ENCODE measurements at places on chromosomes 12 and 14.

DNA sequence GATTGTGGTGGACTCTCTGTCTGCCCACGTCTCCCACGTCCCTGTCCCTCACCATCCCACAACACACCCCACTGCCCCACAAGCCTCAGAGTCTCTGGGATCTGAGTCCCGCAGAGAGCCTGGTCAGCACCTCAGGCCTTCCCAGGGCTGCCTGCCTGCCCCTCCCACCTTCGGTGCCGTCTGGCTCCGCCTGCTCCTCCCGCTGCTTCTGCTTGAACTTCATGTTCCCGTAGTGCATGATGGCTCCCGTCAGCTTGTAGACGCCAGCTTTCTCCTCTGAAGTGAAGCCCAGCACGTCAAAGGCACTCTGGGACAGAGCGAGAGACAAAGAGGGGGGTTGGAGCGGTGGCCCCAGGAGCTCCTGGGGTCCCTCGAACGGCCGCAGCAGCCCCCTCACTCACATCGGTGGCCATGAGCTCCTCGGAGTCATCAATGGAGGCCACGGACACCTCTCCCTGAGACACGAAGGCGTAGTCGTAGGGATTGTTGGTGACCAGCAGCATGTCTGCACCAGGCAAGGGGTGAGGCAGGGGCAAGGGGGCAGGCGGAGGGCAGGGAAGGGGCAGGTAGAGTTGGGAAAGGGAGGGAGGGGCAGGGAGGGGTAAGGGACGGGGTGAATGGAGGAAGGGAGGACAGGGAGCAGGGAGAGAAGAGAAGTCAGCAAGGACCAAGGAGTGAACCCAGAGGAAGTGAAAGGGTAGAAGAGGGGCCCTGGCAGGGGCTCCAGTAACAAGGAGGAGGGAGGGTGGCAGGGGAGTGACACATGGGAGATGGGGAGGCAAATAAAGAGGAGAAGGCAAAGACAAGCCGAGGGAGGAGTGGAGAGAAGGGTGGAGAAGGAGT, 5.6 kb downstream of the MYH6 start:
- DNase-seq: peak; percentile 2

DNA sequence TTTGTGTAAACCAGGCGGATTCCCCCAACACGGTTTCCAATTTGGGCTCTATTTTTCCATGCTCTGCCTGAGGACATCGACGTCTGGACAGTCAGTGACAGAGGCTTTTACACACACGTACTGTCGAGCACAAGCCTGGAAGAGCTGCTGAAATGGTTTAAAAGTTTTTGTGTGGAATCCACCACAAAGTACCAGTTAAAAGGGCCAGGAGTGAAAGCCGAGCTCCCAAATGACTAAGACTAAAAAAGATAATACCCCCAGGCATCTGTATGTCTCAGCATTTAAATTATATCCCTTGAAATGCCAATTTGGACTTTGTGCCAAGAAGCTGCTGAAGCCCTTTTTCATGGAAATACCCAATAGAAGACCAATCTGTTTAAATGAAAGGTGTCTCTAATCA, 173.2 kb downstream of the EGLN3 start:
- no peak for DNase-seq

GRCh38 chr12:13780453-13780852, 200.9 kb downstream of the GRIN2B start:
- DNase-seq: no peak

- no peak for DNase-seq
These were observed 5.9 kb downstream of the OAS3 start for GRCh38 chr12:112944024-112944690.

- no peak for DNase-seq
These were observed 6.3 kb upstream of the EVL start for GRCh38 chr14:100058777-100059437.

DNA sequence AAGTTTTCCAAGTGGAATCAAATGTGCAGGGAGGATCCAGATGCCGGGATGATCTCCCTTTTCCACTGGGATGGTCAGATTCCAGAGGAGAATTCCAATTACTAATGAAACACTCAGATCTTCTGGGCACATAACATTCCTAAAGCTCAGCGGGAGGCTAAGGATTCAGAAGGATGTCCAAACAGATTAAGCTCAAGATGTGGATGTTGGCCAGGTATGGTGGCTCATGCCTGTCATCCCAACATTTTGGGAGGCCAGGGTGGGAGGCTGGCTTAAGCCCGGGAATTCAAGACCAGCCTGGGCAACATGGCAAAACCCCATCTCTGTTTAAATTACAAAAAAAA, 62.0 kb upstream of the PNMA1 start:
- DNase-seq: no peak

Data from choroid plexus epithelial cell (primary cell).